ENCODE measurements at places on chromosomes 12 and 14.

GRCh38 chr12:76720068-76720467 lies 43.8 kb upstream of the ZDHHC17 start:
- no peak for DNase-seq

DNA sequence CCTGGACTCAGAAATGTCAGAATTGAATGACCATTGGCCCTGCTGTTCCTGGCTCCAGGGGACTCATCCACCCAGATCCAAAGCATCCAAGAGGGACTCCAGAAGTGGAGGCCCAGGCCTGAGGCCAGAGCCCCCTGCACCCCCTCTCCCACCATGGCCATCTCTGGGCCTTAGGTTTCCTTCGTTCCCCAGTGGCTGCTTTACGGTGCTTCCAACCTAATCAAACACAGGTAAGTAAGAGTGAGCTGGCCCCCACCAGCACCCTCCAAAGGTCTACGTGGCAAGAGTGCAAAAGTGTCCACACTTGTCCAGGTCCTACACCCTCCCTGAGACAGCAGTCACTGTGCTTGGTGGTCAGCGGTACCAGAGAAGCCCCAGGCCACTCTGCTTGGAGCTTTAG lies 139.0 kb downstream of the DPF3 start:
- no peak for DNase-seq

DNA sequence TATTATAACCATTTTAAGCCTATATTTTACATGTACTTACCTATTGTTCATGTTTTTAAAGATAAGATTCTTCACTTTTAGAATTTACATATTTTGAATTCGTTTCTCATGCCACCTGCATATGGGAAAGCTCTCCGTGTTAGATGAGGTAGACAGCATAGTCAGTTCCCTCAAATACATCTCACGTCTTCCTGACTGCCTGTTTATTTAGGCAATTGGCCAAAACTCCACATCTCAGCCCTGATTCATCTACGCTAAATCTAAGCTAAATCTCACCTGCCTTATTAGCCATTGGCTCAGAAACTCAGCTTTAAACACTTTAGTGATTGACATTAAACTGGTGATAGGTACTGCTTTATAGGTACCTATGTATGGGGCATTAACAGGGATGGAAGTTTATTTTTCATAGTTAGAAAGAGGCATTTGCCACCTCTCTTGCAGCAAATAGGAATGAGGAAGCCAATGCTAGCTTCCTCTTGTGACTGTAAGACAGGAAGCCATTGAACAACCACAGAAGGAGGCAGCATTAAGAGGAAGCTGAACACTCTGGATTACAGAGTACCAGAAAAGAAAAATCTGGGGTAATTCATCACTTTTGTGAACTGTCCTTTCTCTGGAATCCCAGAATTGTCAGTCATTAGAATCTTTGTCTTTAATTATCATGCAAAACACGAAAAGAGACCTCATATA lies 111.9 kb downstream of the LRFN5 start:
- DNase-seq: no peak

DNA sequence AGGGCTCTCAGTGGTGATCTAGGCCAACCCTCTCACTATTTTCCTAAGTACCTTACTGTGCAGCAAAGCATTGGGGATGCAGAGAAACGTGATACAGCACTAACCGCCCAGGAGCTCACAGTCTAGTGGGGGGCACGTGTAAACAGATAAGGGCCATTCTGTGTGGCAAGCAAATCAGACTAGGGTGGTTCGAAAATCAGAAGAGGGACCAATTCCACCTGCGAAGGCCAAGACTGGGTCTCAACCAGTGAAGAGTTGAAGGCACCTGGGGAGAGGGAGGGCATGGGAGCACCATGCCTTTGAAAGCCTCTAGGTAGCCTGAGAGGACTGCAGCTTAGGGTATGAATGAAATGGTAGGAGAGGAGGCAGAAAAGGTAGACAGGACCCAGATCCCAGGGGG lies 2.2 kb downstream of the PITPNM2 start:
- DNase-seq: no peak

DNA sequence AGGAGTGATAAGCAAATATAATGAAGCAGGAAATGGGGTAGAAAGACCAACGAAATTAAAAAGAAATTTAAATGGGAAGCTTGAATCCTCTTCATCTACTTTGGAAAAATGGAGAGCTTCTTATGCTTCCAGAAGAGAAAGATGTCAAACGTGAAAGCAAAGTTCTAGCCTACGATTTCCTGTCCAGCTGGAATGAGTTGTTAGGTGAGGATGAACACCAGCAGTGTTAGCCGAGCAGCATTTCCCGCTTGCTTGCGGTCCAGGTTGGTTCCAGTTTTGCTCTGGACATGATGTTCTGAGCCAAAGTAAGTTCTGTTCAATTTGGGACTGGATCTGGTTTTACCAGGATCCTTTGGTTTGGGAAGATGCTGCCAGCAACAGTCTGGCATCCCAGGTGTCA lies 78.9 kb downstream of the DACT1 start:
- DNase-seq: no peak

DNA sequence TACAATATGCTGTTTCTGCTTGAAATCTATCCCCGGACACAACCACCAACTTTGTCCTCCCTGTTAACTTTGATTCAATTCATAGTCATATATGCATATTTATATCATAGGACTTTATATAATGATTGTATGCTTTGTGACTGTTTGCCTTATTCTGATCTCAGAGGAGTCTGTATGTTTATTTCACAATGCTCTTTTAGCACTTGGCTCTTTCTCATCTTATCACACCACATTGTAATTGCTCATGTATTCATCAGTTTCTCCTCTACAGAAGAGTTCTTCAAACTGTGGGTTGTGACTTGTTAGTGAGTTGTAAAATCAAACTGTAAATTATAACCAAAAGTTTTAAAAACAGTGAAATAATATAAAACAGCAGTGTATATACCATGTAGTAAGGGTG lies 21.7 kb upstream of the PPM1A start:
- DNase-seq: no peak

DNA sequence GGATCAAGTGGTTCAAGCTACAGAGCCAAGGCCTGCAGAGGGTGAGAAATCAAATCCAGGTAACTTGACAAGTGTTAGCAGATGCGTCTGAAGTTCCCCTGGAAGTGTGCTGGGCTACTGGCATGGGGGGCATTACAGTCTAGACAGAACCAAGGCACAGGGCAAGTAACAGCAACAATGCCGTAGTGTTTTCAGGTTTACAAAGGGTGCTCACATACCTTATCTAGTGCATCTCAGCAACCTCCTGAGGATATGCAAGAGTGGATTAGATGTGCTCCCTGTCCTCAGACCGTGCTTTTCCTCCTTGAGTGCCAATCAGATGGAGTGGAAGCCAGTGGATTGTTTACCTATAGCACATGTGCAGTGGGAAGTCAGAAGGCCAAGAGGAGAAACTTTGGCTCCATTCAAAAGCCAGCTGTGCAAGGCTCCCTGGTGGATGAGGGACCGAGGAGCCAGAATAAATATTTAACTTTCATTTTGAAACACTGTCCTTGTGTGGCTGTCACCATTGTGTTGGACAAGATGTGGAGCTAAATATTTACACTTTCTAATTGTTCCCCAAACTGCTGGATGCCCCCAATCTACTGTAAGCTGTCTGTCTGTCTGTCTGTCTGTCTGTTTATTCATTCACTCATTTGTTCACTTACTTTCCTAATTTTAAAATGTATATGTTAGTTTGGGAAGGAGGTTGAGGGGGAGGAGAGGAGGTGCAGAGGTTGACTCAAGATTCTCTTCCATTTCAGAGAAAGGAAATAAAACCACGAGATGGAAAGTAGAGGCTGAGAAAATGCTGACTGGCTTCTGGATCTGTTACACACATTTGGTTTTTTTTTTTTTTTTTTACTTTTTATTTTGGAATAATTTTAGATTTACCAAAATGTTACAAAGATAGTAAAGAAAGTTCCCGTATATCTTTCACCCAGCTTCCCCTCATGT lies 184.0 kb upstream of the PARP11 start:
- no peak for DNase-seq

Data from neuronal stem cell (in vitro differentiated cells).